ENCODE measurements at places on chromosomes 3 and 15. TPM values are rescaled to one million over a fixed set of nuclear protein-coding genes. Genes with fewer than 3 reads are reported as not detected.

ANKRD63 gene
- 0.28 TPM for total RNA-seq

HDC gene
- 3.5 TPM for total RNA-seq

SI gene
- not detected for total RNA-seq

KBTBD13 gene
- total RNA-seq, result not detected

FOXB1 gene
- 2.0 TPM for total RNA-seq

WDR93 gene
- 0.69 TPM for total RNA-seq

STRA6 gene
- total RNA-seq, result 69.0 TPM

MYO5C gene
- 6.9 TPM for total RNA-seq

SAMMSON gene
- total RNA-seq, result 0.17 TPM

IMPG2 gene
- 1.5 TPM for total RNA-seq

ITIH1 gene
- 0.44 TPM for total RNA-seq

C2CD4A gene
- 0.79 TPM for total RNA-seq

AKAP13 gene
- total RNA-seq, result 114 TPM

RASL12 gene
- total RNA-seq, result 18.8 TPM

SLC22A13 gene
- 0.40 TPM for total RNA-seq
